Activated T-helper 1 cell treated with anti-CD3 and anti-CD28 coated beads, Interleukin-2, amount 50 U/mL, for 16 hours (primary cell): ENCODE measurements at places on chromosomes 11 and 22.

DNA sequence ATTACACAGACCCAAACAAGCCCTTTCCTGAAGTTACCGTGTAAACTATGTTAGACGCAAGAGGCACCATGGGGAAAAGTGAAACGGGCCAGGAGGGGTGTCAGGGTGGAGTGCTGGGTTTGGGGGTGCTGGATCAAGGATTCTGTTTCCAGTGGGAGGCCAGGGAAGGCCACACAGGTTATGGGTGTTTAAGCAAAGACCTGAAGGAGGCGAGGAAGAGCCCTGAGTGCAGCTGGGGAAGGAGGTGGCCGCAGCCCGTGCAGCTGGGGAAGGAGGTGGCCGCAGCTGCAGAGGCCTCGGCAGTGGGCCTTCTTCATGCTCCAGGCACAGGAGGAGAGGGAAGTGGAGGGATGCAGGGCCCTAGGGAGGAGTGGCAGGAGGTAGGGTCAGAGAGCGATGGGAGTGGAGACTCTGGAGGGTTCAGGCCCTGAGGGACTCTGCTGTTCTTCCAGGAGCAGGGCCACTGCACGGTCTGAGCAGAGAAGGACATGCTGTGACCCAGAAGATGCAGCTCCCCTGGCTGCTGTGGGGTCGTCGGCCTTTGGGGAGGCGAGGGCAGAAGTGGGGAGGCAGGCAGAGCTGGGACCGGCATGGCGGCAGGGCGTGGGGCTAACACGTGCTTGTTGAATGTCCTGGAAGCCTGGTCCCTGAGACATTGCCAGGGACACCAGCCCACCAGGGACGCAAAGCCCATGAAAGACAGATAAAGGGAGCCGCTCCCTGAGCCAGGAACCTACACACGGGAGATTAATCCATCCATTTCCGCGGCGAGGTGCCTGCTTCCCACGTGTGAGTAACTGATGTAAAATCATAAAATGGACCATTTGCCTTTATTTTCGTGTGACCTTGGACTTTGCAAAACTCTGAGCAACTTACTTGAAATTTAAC is 1049.1 kb downstream of the BRD1 start:
- DNase-seq, result no peak

DNA sequence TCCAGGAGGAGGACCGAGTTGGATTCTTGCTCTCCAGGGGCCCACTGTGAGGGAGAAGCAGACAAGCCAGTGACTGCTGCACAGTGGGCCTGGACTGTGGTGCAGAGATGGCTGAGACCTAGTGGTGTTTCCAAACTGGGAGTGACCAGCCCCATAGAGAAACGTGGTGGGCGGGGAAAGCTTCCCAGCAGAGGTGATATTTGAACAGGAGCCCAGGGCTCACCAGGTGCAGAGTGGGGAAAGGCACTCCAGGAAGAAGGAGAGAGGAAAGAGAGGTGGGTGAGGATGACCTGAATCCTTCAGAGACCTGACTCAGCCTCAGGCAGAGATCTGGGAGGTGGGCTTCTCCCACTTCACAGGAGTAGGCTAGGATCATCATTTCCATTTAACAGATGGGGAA is 52.1 kb upstream of the RASD2 start:
- DNase-seq, result no peak

GRCh38 chr22:40368016-40368415 is 2.4 kb upstream of the SGSM3 start:
- DNase-seq, result no peak

DNA sequence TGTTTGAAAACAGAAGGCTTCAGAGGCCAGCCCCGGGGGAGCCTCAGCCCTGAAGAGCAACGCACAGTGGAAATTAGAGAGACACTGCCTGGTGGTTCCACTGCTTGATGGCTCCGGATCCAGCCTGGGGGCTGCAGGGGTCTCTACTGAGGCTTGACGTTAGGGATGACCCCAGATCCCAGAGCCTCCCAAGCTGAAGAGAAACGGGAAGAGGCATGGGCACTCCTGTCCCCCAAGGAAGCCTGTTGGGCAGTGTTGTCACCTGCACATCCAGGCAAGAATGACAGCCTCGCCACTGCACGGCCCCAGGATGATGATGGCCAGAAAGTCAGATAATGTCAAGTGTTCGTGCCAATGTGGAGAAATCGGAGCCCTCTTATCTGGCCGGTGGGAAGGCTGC is 56.8 kb upstream of the FGF3 start:
- no peak for DNase-seq

- no peak for DNase-seq
These were observed 118.6 kb upstream of the GUCY1A2 start for GRCh38 chr11:107136892-107137291.

DNA sequence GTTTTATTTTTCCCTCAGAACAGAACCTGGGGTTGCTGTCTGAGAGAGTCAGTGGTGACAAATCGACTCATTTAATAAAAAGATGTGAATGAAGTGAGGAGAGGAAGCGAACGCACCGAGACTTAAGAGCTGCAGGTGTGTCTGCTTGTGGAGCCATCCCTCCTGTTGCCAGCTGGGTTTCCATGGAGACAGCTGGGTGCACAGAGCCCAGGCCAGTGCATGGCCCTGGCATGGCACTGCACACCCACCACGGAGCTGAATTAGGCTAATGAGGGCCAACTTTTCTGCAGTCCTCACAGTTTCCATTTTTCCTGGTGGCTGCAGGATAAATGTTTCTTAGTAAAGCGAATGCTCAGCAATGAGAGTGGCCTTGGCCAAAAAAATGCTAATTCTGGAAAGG is 750.2 kb downstream of the OPCML start:
- DNase-seq, result no peak

GRCh38 chr11:57903441-57904123 is 120.1 kb upstream of the OR9Q1 start:
- no peak for DNase-seq

DNA sequence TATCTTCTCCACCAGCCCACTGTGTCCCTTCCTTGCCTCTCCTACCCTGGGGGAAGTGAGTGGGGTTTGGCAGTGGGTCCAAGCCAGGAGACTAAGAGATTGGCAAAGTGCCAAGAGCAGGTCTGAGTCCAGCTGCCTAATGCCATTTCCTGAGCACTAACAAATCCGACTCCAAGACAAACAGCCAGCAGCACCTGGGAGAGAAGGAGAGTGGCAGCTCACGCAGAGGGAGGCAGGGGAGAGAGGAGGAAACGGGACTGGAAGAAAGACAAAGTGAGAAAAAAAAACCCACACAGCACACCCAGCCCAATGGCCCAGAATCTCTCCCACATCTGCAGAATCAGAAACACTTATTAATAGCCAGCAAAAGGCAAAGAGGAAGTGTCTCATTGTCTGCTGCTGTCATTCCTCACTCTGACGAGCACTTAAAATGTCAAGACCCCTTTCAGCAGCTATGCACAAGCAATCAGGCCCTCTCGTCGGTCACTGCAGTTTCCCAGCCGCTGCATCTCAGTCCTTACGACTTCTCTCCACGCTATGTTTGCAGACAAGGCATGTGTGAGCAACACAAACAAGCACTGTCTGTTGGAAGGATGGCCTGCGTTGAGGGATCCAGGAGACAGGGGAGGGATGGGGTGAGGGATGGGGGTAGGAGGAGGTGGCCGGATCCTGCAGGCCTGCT is 558.4 kb upstream of the CADM1 start:
- DNase-seq, result no peak

- DNase-seq, result no peak
These were observed 14.0 kb downstream of the RAB30 start for GRCh38 chr11:83057721-83058120.

DNA sequence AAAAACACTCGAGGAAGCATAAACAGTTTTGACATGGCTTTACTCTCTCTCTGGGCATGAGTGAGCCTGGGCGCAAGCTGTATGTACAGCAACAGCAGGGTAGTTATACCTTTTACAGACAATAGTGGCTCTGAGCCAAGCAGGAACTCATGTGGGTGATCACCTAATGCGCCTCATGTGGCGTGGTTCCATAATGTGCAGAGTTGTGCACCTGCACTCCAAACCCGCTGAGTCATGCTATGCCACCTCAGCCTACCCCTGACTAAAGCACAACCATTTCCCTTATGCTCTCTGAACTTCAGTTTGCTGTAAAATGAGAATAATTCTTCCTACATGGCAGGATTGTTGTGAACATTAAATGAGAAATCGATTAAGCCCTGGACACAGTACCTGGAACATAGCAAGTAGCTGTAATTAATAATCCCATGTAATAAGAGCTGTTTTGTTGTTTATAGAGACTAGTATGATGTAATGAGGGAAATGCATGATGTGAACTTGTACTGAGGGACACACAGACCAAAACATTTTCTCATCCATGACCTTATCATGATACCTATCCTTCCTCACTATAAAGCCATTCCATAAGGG is 71.6 kb downstream of the CCDC34 start:
- DNase-seq, result no peak

DNA sequence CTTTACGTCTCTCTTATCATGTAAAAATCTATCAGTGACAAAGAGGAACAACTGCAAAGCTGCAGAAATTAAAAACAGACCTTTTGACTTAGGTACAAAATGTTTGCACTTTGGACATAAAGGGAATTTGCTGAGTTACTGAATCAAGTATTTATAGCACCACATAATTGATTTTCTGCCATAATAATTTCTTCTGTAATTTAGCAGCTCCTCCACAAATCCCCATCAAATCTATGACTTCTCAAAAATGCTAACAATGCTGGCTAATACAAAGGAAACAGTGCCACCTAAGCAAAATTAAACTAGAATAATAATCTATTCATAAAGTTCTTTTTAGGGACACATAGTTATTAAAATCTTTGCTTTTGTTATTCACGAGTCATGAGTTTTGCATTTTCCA is 215.1 kb downstream of the SWAP70 start:
- DNase-seq, result no peak

- no peak for DNase-seq
These were observed 68.5 kb upstream of the NARS2 start for GRCh38 chr11:78642979-78643675.

- DNase-seq, result no peak
These were observed 60.2 kb upstream of the SCUBE2 start for GRCh38 chr11:9151631-9152030.

DNA sequence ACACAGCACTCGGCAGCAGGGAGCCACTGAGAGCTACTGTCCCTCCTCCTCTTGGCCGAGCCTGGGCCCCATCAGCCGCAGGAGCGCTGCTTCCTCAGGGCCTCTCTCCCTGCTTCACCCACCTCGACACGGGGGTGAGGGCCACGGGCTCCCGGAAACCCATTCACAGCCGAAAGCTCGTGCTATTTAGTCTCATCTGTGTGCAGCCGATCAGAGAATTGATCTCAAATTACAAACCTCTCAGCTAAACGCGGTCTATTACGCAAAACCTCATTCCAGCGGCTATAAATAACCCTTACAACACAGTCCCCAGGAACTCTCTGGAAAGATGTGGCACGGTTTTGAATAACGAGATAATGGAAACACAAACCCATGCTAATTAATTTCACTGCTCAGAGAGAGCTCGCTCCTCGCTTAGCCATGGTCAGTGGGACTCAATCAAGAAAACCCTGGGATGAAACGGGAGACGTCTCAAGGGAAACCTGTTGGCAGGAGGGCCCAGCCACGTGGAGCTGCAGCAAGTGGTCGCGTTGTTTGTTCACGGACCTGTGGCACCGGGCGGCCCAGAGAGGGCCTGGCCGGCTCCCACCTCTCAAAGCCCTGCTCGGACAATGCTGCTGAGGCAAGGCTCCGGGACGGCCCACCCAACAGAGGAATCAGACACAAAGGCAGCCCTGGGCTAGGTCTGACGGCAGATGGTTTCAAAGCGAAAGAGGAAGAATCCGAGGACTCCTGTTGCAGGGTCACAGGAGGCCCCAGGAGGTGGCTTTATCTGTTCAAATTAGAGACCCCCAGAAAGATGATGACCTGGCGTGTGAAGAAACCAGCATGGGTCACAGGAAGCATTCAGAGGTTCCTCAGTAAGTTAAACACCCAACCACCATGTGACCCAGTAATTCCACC is 210.5 kb downstream of the CTTN start:
- no peak for DNase-seq

DNA sequence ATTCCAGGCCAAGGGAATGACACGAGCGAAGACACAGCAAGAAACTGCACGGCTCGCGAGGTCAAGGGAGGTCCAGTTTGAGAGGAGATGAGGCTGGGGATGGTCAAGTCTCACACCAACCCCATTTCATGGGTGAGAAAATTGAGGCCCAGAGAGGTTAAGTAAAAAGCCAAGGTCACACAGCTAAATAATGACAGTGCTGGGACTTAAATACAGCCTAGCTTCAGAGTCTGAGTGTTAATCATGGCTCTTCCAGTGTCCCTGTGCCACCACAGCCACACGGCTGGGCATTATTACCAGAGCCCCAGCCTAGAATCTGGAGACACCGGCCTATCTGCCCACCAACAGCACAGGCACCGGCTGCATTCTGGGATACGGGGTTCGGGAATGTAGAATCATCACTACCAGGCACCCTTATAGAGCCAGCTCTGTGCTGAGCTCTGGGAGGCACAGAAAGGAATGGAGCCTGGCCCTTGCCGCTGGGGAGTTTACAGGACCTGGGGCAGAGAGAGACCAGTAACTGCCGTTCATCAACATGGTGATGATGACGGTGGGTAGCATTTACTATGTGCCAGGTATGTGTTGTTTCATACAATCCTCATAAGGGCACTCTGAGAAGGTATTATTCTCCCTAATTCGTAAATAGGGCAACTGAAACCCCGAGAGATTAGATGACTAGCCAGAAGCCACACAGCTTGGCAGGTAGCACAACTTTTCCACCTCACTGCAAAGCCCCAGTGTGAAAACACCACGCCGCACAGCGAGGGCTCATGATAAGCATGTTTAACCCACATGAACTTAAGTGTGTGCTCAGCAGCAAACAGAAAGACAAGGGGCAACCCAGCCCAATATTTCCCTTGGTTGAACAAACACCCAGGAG is 51.8 kb downstream of the CD6 start:
- DNase-seq, result peak; percentile 57
